ENCODE measurements at places on chromosomes 7 and 10.

DNA sequence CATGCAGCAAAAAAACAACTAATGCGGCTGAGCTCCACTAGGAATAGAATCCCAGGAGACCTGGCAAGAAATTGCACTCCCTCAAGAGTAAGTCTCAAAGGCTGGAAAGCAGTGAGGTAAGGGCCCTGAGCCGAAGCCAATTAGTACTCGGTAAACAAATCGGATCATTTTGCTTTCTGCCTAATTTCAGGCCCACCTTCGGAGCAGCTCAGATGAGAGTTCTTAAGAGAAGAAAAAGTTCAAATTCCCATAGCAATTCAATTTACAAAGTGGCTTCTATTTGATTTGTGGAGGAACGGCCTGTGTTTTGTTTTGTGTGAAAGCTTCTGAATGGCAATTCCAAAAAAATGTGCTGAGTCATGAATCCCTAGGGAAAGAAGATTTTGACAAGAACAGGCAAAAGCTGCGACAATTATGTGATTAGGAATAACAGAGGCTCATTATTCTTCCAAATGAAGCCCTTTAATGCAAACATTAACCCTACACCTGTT is 60.9 kb downstream of the SLC16A9 start:
- DNase-seq: no peak

DNA sequence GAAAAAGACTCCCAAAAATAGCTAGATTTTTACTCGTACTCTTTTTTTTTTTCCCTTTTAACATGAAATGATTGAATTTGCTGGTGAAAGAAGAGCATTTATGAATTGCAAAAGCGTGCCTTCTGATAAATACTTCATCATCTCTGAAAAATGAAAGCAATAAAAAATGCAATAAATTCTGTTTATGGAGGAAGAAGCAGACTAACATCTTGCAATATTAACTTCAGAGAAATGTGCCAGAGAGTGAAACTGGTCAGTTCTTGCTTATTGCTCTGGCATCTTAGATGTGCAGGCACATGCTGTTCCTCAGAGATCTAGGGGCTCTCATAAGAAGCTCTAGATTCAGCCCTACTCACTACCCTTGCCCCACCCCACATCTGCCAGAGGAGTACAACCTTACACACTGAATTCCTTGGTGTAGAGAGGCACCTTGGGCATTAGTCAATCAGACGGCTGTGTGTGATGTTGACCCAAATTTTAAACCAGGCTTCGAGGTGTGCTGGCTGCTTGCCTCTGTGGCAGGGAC is 891.1 kb upstream of the GHITM start:
- DNase-seq: no peak

DNA sequence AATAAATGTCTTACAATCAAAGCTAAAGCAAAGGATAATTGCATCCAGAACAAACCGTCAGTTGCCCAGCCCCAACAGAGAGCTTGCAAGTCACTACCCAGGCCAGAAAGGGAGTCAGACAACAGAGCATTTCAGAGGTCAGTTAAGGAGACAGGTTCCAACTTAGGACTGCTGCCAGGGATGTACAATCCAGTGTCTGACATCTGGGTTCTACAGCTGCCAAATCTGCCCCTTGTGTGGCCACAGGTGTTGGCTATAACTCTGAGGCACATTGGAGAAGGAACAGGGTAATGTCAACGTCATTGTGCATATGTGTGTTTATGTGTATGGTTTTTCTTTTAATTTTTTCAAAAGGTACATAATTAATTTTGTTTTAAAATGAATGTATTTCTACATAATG is 85.2 kb upstream of the GLCCI1 start:
- DNase-seq: no peak

- DNase-seq: no peak
Observed at GRCh38 chr10:17954861-17955260, 3.1 kb downstream of the SLC39A12 start.

GRCh38 chr7:121624958-121625357 is 228.8 kb upstream of the FAM3C start:
- DNase-seq: no peak

DNA sequence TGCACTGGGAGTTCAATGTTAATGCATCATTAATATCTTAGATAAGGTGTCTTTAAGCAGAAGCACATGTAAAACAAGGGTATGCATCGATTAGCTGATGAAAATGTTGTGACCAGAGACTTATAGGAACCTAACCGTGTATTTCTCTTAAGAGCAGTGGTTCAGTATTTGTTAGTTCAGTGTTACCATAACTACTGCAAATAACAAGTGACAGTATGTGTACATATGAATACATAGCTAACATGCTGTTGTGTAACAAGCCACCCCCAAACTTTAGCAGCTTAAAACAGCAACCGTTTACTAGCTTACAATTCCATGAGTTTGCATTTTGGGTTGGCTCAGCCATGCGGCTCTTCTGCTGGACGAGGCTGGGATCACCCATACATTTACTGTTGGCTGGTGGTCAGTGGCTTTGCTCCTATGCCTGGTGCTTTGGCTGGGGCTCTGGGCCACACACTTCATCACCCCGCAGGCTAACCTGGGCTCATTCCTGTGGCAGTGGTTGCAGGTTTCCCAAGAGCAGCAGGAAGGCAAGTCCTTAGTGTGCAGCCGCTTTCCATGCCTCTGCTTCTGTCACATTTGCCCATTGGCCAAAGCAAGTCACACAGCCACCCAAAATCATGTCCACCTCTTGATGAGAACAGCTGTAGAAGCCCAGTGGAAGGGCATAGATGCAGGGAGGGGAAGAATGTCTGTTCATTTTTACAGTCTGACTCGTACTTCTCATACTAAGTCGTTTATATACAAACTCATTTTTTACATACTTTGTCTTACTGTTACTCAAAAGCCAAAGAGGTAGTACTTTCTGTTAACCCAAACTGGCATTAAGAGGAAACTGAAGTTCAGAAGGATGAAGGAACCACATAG is 103.3 kb upstream of the GATA3 start:
- no peak for DNase-seq

Measured in vagina (tissue), 2 donors.